NCI-H526 (cell line): ENCODE measurements at places on chromosomes 1 and 21.

DNA sequence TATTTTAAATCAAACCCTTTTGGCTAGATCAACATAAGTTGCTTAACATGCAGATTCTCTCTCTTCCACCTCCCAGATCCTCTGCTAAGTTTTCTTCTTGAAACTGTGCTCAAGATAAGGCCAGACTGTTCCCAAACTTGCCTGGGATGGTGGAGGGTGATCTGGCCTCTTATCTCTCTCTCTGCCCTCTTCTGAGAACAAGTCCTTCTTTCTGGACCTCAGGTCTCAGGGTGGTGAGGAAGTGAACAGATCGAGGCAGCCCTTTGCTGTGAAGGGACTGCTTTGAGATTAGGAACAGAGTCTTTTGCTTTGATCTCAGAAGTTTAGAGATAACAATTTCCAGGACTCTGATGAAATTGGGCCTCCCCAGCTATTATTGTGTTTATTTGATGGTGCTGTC, 70.7 kb downstream of the HUNK start:
- DNase-seq: no peak

DNA sequence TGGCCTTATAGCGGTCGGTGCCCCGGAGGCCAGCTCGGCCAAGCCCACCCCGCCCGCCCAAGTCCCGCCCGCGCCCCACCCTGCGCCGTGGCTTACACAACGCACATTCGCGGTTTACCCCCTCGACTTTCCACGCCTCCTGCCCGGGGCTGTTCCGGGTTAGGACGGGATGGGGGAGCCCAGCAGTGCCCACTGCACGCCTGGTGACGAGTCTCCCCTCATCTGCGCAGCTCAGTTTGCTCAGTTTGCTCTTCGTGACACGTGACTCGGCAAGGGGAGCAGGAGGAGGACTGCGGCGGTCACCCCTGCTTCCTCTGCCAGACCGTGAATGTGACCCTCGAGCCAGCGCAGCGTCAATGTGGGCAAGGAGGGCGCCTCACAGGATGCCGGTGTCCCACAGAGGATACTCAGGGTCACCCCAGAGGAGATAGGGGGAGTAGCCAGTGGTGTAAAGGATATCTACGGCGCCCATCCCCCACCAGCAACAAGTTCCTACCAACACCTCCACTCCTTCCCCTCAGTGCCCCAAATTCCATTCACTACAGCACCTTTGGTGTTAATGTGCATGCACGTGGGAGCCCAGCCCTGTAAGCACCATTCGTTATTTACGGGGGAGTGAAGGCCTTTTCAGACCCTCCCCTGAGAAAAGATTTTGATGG, 350 bp upstream of the S100A6 start:
- peak; percentile 87 for DNase-seq

DNA sequence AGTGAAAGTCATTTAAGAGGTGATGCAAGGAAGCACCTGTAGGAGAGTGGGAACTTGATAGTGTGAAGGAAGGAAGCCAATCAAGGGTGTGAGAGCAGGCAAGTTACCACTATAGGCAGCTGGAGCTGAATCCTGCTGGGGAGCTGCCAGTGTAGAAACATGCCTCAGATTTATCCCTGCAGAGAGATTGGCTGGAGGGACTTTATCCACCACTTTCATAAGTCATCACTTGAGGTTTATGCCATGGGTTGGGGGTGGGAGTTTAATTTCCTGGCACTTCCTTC, 443.6 kb downstream of the PLPP3 start:
- no peak for DNase-seq

- DNase-seq: no peak
Observed at GRCh38 chr1:25566730-25567341, 23.4 kb downstream of the LDLRAP1 start.

DNA sequence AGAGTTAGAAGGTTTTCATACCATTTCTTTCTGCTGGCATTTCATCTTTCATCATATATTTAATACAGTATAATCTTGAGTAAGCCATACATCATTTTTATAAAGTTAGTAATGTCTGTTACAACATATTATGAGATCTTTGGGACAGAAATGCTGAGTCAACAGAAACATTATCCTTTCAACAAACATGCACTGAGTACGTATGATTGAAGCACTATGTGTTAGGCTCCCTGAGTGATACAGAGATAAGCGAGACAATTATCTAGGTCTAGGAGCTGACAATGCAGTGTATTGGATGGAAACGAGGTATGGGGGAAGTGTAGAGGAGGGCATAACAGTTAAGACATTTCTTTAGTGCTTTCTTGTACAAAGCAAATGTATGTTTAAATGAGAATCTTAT, 19.7 kb upstream of the GPR52 start:
- no peak for DNase-seq
